ENCODE measurements at places on chromosomes 2 and 18. TPM values are rescaled to one million over a fixed set of nuclear protein-coding genes. Genes with fewer than 3 reads are reported as not detected.

TMEM17 gene
- total RNA-seq: 2.4 TPM

CHRNG gene
- not detected for total RNA-seq

EN1 gene
- not detected for total RNA-seq

FEV gene
- not detected for total RNA-seq

MCM6 gene
- 72.6 TPM for total RNA-seq

GDF7 gene
- total RNA-seq: 1.2 TPM

APOB gene
- not detected for total RNA-seq

RAD51AP2 gene
- total RNA-seq: not detected

LOXHD1 gene
- not detected for total RNA-seq

KIAA2012 gene
- not detected for total RNA-seq
